ENCODE measurements at places on chromosomes 2 and 18. TPM values are rescaled to one million over a fixed set of nuclear protein-coding genes. Genes with fewer than 3 reads are reported as not detected.

GRCh38 chr18:28422577-28422976 lies 245.6 kb upstream of the CDH2 start:
- no peaks in the 10 kb centered on the region for H3K36me3 ChIP-seq
- H3K4me3 ChIP-seq: no peak overlapping the region
- H3K4me1 ChIP-seq: no peaks in the 10 kb centered on the region
- no peak for DNase-seq

DNA sequence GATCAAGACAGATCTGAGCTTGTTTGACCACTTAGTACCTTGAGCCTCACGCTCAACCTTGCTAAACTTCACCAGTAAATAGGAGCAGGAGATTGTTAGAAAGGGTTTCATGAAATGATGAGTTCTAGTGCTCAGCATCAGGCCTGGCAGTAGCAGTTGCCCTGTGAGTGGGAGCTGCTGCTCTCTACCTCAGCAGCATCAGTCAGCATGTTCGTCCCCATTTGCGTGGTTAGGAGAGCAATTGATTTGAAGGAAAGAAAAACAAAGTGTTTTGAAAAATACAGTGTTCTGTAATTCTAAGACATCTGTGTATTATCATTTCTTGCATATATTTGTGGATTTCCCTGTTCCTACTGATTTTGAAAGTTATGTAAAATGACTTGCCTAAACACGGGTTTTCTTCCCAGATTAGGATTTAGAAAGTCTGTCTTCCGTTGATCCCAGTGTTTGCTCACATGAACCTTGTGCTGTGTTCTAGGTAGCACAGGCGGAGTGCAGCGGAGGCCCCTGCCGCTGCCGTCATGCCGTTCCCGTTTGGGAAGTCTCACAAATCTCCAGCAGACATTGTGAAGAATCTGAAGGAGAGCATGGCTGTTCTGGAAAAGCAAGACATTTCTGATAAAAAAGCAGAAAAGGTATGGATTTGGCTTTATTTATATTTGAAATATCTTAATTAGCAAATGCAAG lies 47.0 kb downstream of the CAB39 start:
- no peak for DNase-seq
- H3K4me3 ChIP-seq: no peak overlapping the region
- H3K36me3 ChIP-seq: no peaks in the 10 kb centered on the region
- no peaks in the 10 kb centered on the region for H3K27me3 ChIP-seq
- H3K27ac ChIP-seq: peak overlapping the region; percentile 42
- H3K4me1 ChIP-seq: peaks cover 40% of the 10 kb centered on the region

GRCh38 chr2:74003494-74004211 lies 18.9 kb downstream of the TET3 start:
- H3K27me3 ChIP-seq: no peaks in the 10 kb centered on the region
- peaks cover 66% of the 10 kb centered on the region for H3K4me1 ChIP-seq
- DNase-seq: no peak

DNA sequence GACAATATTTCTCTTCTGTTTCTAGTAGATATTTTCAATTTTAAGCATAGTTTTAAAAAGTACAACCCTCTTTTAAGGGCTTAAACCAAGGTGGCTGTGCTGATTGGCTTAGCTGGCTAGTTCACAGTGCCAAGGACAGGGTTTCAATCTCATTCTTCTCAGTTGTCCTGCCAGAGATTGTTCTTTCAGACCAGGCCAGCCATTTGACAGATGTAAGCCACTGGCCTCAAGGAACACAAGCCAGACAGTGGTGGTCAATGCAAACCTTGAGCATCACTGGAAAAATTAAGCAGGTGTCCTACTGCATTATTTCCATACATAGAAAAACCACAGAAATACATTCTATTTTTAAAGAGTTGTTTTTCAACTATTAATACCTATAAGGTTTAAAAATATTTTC lies 5.9 kb downstream of the RNF103 start:
- no peaks in the 10 kb centered on the region for H3K27me3 ChIP-seq
- DNase-seq: no peak
- peaks cover 10% of the 10 kb centered on the region for H3K4me1 ChIP-seq
- H3K4me3 ChIP-seq: no peak overlapping the region

- H3K4me1 ChIP-seq: no peaks in the 10 kb centered on the region
- no peak overlapping the region for H3K27ac ChIP-seq
- H3K27me3 ChIP-seq: no peaks in the 10 kb centered on the region
Observed at GRCh38 chr2:173706936-173707335, 258.2 kb downstream of the SP3 start.

NCKAP5 gene
- total RNA-seq: 23.5 TPM
